Body of pancreas (tissue), 4 donors: ENCODE measurements at places on chromosomes 7 and 10. TPM values are rescaled to one million over a fixed set of nuclear protein-coding genes. Genes with fewer than 3 reads are reported as not detected.

DNA sequence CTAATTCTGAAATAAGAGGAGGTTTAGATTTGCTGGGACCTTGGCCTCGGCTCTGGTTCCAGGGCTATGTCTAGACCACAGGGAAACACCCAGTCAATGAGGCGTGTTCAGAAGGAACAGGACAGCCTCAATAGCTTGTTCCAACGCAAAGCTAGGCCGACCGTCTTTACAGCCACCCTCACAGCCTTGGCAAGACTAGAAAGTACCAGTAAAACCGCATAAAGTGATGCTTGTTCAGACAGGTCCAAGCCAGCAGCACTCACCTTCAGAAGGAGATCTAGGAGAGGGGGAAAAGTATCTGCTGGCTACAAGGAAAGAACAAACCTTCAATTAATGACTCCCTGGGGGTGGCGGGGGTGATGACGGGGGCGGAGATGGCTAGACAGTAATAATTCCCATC is 50.1 kb upstream of the LMTK2 start:
- H3K4me3 ChIP-seq = no peak overlapping the region
- H3K27me3 ChIP-seq = no peaks in the 10 kb centered on the region
- no peak overlapping the region for H3K27ac ChIP-seq
- no peaks in the 10 kb centered on the region for H3K36me3 ChIP-seq
- DNase-seq = no peak

- H3K4me3 ChIP-seq = no peak overlapping the region
- no peak for DNase-seq
- peaks cover 6% of the 10 kb centered on the region for H3K36me3 ChIP-seq
- H3K27ac ChIP-seq = peak overlapping the region; percentile 27
- peaks cover 78% of the 10 kb centered on the region for H3K4me1 ChIP-seq
Observed at GRCh38 chr7:500521-501420, 18.9 kb downstream of the PDGFA start.

DNA sequence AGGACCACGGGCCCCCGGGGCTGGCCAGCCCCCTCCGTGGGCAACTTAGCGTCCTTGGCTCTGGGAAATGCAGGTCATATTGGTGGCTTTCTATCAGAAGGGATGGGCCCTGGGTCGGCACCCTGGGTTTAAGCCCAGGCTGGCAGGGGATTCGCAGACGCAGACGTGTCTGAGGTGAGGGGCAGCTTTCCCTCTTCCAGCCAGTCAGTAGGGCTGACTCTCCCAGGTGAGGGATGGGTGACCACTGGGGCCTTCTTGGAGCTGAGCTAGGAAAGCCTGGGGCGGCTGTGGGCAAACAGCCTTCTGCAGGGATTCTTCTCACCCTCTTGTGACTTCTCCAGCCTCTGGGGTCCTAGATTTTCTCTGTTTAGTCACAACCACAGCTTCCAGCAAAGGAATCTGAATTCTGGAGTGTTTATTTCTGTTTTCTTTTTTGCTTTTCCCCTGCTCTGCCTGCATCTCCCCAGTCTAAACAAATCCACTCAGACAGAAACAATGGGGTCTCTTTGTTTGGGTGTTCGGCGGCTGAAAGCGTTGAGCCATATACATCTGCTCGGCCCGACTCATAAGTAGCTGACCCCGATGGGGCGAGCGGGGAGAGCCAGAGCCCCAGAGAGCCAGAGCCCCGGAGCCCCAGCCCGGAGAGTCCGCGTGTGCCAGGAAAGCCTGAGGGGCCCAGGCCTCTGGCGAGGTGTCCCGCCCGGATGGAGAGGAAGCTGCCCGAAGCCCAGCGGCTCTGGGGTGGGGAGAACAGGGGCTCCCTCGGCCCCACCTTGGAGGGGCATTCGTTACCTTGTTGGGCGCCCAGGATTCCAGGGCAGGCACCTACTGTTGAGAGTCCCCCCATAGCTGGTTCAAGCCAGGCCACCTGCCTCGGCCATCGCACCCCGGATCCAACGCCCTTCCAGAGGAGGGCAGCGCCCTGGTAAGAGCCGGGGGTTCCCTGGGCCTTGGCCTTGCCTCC is 2.0 kb downstream of the MNX1 start:
- H3K27me3 ChIP-seq = no peaks in the 10 kb centered on the region
- DNase-seq = no peak
- no peaks in the 10 kb centered on the region for H3K36me3 ChIP-seq
- H3K4me1 ChIP-seq = peaks cover 40% of the 10 kb centered on the region

- H3K4me1 ChIP-seq = peaks cover 6% of the 10 kb centered on the region
- no peaks in the 10 kb centered on the region for H3K27me3 ChIP-seq
- no peak for DNase-seq
- H3K4me3 ChIP-seq = no peak overlapping the region
- H3K36me3 ChIP-seq = no peaks in the 10 kb centered on the region
- H3K27ac ChIP-seq = no peak overlapping the region
Observed at GRCh38 chr7:128915841-128916642, 5.5 kb upstream of the KCP start.

DNA sequence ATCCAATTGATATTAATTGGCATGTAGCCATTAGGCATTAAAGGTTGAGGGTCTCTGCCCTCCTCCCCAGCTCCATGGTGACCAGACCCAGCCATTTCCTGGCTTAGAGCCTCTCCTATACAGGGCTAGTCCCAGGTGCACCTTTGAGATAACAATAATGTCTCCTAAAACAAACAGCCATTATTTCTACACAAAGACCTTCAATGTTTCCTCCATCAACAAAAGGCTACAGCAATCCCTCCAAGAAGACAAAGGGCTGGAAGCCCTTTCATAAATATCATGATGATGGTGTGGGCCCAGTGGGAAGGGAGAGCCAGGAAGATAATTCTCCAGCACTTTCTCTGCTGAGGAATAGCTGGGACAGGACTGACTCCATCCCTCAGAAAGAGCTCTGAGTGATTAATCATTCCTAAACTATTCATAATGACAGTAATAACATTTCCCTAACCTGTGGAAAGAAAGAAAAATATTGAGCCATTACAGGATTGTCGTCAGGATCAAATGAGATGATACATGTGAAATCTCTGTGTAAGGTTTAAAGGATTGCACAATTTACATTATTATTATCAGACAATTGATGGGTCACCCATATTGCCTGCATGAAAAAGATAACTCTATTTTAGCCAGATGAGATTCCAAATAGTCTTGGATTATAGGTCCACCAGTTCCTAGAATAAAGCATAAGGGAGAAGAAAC is 10.2 kb downstream of the PKD2L1 start:
- no peak for DNase-seq
- H3K27ac ChIP-seq = no peak overlapping the region
- no peaks in the 10 kb centered on the region for H3K36me3 ChIP-seq

GRCh38 chr7:3245077-3245476 is 56.0 kb upstream of the SDK1 start:
- H3K4me3 ChIP-seq = no peak overlapping the region
- no peak overlapping the region for H3K27ac ChIP-seq
- no peaks in the 10 kb centered on the region for H3K27me3 ChIP-seq
- no peak for DNase-seq
- no peaks in the 10 kb centered on the region for H3K4me1 ChIP-seq
- H3K36me3 ChIP-seq = no peaks in the 10 kb centered on the region

GRCh38 chr7:44935583-44935982 is 43.2 kb downstream of the MYO1G start:
- no peaks in the 10 kb centered on the region for H3K36me3 ChIP-seq
- no peak overlapping the region for H3K27ac ChIP-seq
- H3K4me1 ChIP-seq = no peaks in the 10 kb centered on the region
- H3K27me3 ChIP-seq = no peaks in the 10 kb centered on the region

- no peak overlapping the region for H3K27ac ChIP-seq
- peak; percentile 35 for DNase-seq
- H3K4me3 ChIP-seq = no peak overlapping the region
- H3K27me3 ChIP-seq = no peaks in the 10 kb centered on the region
Observed at GRCh38 chr7:100044718-100045117, 4.9 kb upstream of the ZSCAN21 start.

DNA sequence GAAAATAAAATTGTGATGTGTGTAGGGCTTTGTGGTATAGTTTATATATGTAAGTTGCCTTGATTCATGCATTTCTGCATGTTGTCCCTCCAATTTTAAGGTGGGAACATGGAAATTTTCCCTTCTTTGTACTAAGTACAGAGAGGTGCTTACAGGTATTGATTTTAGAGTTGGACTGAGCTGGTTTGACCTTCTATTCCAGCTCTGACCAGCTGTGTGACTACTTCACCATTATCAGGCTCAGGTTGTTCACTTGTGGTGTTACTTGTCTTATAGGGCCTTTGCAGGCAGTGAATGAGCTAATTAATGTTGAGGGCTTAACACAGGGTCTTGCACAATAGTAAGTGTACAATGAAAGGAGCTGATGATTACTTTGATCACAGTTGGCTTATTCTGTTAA is 16.3 kb downstream of the ZNF804B start:
- H3K27ac ChIP-seq = no peak overlapping the region
- no peaks in the 10 kb centered on the region for H3K27me3 ChIP-seq
- no peak for DNase-seq
- H3K4me1 ChIP-seq = no peaks in the 10 kb centered on the region

DNA sequence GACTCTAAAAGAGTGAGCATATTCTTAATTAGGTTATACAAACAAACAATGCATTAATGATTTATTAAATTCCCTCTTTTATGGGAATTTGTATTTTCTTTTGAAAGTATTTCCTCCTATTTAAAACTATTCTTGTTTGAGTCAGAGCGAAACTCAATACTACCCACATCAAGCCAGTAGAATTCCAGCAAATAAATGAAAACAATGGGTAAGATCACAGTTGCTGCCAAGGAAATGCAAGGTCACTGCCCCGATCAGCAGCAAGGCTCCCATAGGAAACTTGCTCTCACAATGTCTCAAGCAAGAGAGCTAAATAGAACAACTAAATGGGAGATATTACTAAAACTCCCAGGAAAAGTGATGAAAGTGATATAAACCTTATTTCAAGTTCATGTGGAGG is 206.3 kb downstream of the THSD7A start:
- H3K36me3 ChIP-seq = no peaks in the 10 kb centered on the region
- DNase-seq = no peak
- H3K27me3 ChIP-seq = no peaks in the 10 kb centered on the region
- no peaks in the 10 kb centered on the region for H3K4me1 ChIP-seq
- H3K27ac ChIP-seq = no peak overlapping the region

DNA sequence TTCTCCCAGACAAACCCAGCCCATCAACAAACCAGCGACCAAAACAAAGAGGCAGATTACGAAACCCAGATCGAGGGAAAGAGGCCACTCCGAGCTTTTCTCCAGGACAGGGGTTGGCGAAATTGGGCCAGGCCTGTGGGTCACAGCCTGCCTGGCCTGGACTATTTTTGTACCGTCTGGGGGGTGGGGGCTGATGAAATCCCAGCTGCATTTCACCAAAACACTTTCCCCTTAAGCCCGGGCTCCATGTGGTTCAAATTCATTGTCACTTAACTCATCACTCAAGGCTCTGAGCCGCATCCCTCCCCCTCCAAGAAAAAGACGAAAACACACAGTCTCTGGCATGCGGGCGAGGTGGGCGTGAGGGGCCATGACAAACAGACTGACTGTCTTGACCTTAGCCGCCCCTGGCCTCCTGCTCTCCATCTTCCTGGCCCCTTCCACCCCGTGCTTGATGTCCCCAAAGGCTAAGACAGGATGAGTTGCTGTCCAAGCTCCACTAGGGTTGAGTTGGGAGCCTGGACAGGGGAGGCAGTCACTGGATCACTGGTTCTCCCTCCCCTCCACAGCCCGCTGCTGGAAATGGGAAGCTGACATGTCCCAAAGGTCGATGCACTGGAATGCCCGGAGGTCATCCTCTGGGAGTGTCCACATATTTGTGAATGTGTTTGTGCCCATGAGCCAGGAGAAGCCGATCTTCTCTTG is 19.2 kb downstream of the TMEM270 start:
- no peak overlapping the region for H3K27ac ChIP-seq
- H3K4me1 ChIP-seq = no peaks in the 10 kb centered on the region
- DNase-seq = peak; percentile 35

DNA sequence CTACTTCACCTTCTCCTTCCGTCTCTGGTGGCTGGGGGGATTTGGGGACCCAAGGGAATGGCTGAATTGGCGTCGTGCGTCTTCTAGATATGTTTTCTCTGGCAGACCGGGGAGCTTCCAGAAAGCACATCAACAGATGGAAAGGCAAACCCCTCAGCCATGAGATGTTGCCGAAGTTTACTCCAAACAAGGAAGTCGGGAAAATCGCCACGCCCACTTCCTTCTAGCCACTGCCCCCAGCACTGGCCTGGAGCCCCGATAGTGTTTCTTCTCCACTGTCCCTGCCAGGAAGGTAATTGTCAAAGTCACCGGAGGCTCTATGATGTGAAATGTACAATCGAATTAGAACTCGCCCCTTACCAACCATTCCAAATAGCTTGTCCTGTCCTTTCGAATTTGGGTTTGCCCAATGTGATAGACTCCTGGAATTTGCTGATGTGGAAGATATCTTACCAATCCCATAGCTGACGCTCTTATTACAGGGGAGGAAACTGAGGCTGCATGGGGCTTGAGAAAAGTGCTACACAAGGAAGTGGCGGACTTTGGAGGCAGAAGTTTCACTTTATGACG is 191.0 kb downstream of the LSM5 start:
- H3K27ac ChIP-seq = no peak overlapping the region
- peaks cover 14% of the 10 kb centered on the region for H3K4me1 ChIP-seq
- H3K27me3 ChIP-seq = peaks cover 8% of the 10 kb centered on the region
- DNase-seq = no peak
- H3K4me3 ChIP-seq = peak overlapping the region; percentile 6

DNA sequence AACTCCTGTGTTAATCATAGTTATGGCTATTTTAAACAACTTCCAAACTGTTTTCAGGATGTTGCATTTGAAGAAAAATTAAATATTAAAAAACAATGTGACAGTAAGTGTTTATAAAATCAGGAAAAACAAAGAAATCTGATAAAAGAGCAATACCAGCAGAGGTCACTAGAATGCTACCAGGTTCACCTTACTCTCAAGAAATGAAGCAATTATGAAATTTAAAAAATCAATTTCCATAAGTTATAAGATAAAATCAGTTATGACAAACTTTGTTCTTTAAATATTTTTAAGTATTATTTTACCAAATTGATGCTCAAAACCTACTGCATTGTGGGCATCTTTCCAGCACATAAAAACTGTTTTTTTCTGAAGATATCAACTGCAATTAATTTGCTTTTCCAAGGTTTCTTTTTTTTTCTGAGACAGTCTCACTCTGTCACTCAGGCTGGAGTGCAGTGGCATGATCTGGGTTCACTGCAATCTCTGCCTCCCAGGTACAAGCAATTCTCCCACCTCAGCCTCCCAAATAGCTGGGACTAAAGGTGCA is 50.7 kb upstream of the RHEB start:
- no peaks in the 10 kb centered on the region for H3K27me3 ChIP-seq
- no peak overlapping the region for H3K4me3 ChIP-seq
- no peak for DNase-seq
- H3K27ac ChIP-seq = no peak overlapping the region

- H3K4me1 ChIP-seq = peaks cover 9% of the 10 kb centered on the region
- H3K27me3 ChIP-seq = no peaks in the 10 kb centered on the region
- H3K27ac ChIP-seq = no peak overlapping the region
- DNase-seq = peak; percentile 61
- no peaks in the 10 kb centered on the region for H3K36me3 ChIP-seq
Observed at GRCh38 chr10:58952747-58953466, 223.5 kb upstream of the PHYHIPL start.

ARHGEF35 gene
- 5.3 TPM for total RNA-seq

PDZD7 gene
- total RNA-seq = 0.52 TPM

INHBA gene
- total RNA-seq = 0.52 TPM

MYOZ1 gene
- not detected for total RNA-seq

TMEM26 gene
- not detected for total RNA-seq

OPN4 gene
- total RNA-seq = not detected

HKDC1 gene
- total RNA-seq = 13.5 TPM
